Upper lobe of left lung (tissue), 6 donors: ENCODE measurements at places on chromosomes 12 and 14. TPM values are rescaled to one million over a fixed set of nuclear protein-coding genes. Genes with fewer than 3 reads are reported as not detected.

- DNase-seq: no peak
Measured at GRCh38 chr12:72270246-72270645, 1.9 kb upstream of the TRHDE start.

GRCh38 chr14:80428671-80429070 is 217.4 kb upstream of the DIO2 start:
- no peak for DNase-seq

- peak; percentile 79 for DNase-seq
Measured at GRCh38 chr14:94173471-94173884, 644 bp upstream of the PPP4R4 start.

DNA sequence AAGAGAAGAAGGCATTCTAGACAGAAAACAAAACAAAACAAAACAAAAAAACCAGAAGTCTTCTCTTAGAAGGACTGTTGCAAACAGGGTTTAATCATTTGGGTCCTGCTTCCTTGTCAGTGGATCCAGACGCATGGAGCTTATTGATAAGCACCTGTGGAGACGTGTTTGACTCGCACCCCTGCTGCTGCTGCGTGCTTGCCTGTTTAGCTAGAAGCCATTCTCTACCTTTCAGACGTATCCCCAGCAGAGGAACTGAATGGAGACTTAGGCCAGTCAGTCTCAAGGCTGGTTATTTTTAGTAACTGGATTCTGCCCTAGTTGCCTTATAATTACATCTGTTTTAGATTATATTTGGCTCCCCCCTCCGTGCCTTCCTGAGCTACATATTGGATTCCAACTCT is 186.1 kb upstream of the EEA1 start:
- DNase-seq: no peak

GRCh38 chr12:57224973-57225679 is 4.4 kb upstream of the SHMT2 start:
- DNase-seq: peak; percentile 65

DNA sequence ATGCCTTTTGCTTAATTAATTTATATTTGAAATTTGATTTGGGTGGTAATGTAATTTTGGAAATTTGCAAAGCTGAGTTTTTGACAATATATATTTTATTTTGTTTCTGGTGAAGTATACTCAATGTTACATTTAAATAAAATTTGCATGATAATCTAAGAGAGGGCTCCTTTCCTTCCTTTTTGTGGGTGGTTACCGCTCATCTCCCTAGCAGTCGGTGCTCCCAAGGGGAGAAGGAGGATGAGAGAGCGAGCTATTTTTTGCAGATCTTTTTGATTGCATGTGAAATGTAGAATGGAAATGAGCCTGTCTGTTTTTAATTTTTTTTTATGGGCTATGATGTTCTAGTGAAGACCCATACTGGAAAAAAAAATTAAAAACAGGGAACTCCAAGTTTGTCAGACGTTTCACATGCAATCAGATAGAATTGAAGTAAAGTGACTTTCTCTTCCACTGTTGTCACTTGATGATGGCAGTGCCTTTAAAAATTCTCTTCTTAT is 39.8 kb downstream of the MSRB3 start:
- no peak for DNase-seq

DNA sequence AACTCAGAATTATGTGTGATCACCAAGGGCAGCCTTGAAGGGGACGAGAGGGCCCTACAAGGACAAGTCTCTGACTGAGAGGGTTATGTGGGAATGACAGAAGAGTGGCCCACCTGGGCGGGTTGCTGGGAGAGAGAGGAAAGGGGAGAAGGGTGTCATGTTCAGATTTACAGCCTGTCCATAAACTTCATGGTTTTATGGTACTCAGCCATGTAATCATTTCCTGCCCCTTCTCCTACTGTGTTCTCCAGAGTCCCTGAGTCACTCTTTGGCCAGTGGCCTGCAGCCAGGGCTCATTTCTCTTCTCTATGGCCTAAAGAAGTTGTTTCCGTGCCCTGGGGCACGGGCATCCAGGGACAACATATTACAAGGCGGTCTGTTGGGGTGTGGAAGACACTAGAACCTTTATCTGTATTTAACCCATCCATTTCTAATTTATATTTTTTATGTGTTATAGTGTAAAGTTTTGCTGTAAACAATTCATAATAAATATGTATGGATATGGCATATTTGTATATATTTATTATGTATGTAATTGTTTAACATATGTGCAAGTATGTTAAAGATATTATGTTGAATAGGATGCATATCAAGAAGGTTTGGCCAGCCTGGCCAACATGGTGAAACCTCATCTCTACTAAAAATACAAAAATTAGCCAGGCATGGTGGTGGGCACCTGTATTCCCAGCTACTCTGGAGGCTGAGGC is 26.9 kb downstream of the DDX47 start:
- peak; percentile 74 for DNase-seq

- DNase-seq: peak; percentile 45
Measured at GRCh38 chr12:109888179-109889020, 8.1 kb upstream of the GLTP start.

GRCh38 chr12:1559676-1560091 is 34.7 kb downstream of the FBXL14 start:
- no peak for DNase-seq

- DNase-seq: no peak
Measured at GRCh38 chr14:22515929-22516328, 73.1 kb downstream of the DAD1 start.

The RIPK3 gene
- 32.9 TPM for total RNA-seq

The KRT85 gene
- not detected for total RNA-seq

The GZMB gene
- 10.5 TPM for total RNA-seq

The GDF3 gene
- not detected for total RNA-seq

The CBLN3 gene
- 2.8 TPM for total RNA-seq

The GALNT16 gene
- total RNA-seq: 0.11 TPM
